Central memory CD4-positive, alpha-beta T cell (primary cell): ENCODE measurements at places on chromosomes 11 and 22.

DNA sequence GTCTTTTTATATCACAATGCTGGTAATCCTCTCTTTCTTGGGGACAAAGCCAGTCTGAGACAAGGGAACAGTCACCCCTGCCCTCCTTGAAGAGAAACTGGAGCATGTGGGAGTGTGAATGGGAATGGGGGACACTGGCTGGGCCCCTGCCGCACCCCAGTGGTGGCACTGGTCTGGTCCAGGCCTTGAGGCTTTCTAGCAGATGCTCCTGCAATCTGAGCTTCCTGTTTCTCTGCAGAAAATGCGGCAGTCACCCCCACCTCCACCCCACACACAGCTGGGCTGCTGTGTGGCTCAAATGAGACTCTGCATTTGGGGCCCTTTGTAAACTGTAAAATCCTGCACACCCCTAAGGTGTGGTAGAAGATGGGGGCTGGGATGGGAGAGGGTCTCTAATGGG lies 6.6 kb upstream of the MARK2 start:
- no peak for DNase-seq

DNA sequence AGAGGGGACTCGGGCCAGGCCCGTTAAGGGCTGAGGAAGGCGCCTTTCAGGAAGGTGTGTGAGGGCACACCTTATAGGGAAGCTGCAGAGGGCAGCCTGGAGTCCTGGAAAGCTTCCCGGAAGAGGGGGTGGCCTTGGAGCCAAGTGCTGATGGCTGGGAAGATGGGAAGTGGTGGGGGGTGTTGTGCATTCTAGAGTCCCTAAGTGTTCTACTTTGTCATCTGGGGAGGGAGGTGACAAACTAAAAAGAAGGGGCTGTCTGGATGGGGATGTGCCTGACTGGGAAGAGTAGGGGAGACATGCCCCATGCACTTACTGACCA lies 6.8 kb downstream of the ZDHHC8 start:
- no peak for DNase-seq

DNA sequence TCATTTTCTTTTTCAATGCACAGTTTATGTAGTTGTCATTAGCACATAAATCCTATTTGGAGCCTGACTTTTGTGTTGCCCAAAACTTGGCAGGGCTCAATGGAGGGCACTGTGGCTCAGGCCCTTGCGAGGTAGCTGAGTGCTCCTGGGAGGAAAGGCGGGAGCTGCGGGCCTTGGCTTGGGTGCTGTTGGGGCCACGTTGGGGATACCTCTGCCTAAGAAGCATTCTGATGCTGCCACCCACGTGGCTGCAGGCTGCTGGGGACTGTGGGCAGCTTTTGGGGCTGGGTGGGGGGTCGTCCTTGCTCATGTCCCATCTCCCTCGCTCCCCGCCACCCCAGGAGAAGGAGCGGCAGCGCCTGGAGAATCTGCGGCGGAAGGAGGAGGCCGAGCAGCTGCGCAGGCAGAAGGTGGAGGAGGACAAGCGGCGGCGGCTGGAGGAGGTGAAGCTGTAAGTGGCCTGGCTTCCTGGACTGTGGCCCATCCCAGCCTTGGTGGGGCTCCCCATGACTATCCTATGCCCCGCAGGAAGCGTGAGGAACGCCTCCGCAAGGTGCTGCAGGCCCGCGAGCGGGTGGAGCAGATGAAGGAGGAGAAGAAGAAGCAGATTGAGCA lies 20.9 kb downstream of the INCENP start:
- DNase-seq = no peak

DNA sequence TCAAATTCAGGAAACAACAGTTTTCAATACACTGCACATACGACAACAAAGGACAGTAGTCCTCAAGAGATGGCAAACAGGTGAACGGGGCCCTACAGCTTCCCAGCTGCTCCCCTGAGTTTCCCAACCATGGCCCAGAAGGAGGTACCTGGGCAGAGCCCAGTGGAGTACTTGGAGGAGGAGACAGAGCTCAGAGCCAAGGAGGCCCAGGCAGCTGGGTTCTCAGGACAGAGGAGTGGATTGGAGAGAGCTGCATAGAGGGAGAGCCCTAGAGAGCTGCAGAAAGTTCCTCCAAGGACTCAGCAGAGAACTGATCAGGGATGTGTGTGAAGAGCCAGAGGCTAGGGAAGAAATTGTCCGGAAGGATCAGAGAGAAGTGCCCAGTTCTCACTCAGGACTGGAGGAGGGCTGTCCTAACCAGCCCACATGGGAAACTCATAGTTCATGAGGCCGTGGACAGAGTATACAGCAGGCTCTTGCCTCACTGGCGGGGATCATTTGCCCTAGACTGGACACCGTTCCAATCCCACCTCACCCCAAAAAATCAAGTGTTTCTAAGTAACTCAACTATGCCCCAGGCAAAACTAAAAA lies 7.6 kb upstream of the ASCL2 start:
- DNase-seq = no peak

- no peak for DNase-seq
Observed at GRCh38 chr11:47121731-47122130, 54.9 kb downstream of the ARFGAP2 start.

DNA sequence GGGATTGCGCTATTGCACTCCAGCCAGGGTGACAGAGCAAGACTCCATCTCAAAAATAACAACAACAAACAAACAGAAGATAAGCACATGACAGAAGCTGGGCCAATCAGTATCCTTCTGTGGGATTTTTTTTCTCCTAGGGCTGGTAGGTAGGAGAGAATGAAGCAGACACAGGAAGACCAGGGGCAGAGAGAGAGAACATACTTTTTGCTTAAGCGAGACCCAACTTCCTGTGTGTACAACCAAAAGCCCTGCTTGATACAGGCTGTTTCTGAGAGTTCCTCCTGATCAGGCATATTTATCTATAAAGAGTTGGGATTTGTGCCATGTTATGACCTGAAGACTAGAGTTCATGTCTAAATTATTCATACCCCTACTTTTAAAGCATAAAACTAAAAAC lies 12.4 kb upstream of the PLEKHB1 start:
- DNase-seq = no peak
